Psoas muscle (tissue), 8 donors: ENCODE measurements at places on chromosomes 6 and 20.

DNA sequence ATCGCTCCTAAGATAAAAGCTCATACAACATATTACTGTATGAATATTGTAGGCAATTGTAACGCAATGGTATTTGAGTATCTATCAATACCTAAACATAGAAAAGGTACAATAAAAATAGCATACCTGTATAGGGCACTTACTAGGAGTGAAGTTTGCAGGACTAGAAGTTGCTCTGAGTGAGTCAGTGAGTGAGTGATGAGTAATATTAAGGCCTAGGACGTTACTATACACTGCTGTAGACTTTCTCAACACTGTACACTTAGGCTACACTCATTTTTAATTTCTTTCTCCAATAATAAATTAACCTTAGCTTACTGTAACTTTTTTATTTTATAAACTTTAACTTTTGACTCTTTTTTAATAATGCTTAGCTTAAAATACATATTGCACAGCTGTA is 546.9 kb downstream of the HACE1 start:
- no peak for DNase-seq

DNA sequence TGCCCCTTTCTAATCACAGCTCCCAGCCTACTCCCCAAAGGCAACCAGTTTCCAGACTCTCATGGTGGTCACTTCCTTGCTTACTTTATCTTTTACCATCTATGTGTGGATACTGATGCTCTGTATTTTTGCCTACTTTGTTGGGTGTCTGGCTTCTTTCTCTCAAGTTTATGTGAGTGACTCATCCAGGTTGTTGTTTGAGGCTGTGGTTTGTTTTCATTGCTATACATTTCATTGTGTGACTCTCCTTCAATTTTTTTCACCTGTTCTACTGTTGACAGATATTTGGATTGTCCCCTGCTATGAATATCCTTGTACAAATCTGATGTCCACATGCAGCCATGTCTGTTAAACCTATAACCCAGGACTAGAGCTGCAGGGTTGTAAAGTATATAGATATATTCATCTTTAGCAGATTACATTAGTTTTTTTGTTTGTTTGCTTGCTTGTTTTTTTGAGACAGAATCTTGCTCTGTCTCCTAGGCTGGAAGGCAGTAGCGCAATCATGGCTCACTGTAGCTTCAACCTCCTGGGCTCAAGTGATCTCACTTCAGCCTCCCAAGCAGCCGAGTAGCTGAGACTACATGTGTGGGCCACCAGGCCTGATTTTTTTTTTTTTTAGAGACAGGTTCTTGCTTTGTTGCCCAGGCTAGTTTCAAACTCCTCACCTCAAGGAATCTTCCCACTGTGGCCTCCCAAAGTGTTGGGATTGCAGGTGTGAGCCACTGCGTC is 72.9 kb upstream of the EEF1E1 start:
- no peak for DNase-seq

DNA sequence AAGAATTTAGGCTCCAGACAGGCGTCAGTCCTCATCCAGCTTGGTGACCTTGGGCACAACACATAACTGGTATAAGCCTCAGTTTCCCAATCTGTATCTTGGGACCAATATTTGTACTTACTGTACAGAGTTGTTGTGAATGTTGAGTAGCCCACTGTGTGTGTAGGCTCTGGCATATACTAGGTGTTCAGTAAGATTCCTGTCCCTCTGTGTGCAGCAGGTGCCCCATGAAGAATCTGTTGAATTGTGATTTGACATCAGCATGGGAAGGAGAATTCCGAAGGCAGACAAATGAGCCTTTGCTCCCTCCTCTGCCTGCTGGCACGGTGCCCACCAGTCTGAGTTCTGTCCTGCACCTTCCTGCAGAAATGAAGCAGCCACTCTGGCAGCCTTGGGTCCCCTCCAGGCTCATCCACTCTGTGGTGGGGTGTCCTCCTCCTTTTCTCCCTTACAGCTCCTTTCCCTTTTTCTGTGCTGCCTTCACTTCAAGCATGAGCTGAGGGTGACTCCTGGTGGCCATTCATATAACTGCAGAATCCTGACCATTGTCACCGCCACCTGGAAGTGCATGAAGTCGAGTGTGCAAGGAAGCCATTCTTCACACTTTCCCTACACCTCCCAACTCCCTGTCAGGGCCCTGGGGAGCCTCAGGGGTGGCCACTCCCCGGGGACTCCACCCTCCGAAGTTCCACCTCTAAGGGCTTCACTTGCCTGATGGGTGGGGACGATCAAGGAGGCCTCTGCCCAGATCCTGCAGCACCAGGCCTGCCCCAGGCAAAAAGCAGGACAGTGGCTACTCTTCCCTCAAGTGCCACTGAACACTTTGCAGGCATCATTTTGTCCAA is 48.2 kb downstream of the MRPL14 start:
- peak; percentile 76 for DNase-seq

DNA sequence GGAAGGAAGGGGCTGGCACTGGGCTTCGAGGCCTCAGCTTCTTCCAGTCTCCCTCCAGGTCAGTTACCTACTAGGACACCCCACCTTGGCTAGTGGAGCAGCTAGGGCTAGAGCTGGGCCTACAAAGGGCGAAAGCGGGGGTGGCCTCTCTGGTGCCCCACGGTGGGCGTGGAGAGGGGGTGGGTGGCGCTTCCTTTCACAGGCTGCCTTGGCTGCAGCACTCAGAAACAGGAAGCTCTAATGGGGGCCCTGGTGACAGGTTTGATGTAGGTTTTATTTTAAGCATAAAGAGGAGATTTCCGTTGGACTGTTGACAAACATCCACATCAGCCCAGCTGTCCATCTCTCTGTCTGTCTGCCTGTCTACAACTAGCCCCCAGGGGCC is 13.4 kb downstream of the FAM110A start:
- DNase-seq: peak; percentile 18

DNA sequence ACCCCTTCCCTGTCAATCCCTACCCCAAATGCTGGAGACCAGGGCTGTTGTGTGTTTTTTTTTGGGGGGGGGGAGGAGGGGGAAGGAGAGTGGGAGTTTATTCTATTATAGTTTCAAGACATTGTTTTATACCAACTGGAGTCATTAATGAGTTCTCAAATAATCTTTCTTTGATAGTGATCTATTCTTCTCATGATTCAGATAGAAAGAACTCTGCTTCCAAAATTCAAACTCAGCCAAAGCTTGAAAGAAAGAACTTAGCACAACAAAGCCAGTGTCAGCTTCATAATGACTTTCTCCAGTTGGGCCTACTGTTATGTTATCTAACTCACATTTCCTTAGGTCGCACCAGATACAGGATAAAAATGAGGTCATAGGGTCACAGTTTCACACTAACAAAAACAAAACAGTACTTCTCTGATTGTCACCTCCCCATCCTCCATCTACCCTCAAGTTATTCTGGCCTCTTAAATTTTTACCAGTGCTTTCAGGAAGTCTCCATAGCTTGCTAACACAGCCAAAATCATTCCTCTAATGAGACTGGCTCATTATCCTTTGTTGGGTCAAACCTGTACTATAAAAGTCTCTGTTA is 19.0 kb upstream of the MAP3K7 start:
- DNase-seq: no peak

GRCh38 chr20:43800186-43800585 is 73.4 kb upstream of the GTSF1L start:
- no peak for DNase-seq

DNA sequence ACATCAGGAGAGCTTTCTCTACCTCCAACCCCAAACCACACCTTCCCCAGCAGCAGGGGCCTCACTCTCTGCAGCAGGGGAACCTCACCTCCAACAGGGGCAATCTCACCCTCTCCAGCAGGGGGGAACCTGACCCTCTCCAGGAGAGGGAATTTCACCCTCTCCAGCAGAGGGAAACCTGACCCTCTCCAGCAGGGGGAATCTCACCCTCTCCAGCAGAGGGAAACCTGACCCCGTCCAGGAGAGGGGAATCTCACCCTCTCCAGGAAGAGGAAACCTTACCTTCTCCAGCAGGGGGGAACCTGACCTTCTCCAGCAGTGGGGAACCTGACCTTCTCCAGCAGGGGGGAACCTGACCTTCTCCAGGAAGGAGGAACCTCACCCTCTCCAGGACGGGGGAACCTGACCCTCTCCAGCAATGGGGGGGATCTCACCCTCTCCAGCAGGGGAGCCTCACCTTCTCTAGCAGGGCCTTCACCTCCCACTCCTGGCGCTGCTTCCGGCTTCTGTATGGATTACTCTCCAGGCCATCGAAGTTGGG is 3.1 kb downstream of the B3GALT4 start:
- DNase-seq: no peak

DNA sequence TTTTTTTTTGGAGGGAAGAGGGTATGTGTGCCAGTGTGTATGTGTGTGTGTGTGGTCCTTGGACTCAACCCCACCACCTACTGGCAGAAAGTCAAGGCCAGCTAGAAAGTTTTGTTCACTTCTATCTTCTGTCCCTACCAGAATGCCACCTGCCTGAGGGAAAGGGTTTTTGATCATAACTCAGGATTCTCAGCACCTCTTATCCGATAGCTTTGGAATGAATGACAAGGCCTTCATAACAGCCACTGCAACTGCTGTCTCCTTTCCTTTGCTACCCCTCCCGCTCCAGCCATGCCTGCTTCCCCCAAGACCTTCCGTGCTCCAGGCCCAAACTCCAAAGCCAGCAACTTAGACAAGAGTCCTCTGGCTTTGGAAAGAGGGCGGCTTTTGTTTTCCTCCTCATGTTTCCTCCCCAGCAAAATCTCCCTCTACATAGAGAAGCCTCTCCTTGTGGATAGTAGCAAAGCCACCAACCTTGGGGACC is 18.7 kb downstream of the BTN3A1 start:
- DNase-seq: no peak

GRCh38 chr6:33790910-33791309 is 2.0 kb upstream of the LEMD2 start:
- peak; percentile 34 for DNase-seq

- no peak for DNase-seq
These were observed 6.5 kb upstream of the BPIFB1 start for GRCh38 chr20:33276303-33277113.

GRCh38 chr20:61733891-61734732 is 331.6 kb downstream of the TAF4 start:
- DNase-seq: peak; percentile 33

- no peak for DNase-seq
These were observed 1.4 kb upstream of the POU3F2 start for GRCh38 chr6:98833057-98833306.

DNA sequence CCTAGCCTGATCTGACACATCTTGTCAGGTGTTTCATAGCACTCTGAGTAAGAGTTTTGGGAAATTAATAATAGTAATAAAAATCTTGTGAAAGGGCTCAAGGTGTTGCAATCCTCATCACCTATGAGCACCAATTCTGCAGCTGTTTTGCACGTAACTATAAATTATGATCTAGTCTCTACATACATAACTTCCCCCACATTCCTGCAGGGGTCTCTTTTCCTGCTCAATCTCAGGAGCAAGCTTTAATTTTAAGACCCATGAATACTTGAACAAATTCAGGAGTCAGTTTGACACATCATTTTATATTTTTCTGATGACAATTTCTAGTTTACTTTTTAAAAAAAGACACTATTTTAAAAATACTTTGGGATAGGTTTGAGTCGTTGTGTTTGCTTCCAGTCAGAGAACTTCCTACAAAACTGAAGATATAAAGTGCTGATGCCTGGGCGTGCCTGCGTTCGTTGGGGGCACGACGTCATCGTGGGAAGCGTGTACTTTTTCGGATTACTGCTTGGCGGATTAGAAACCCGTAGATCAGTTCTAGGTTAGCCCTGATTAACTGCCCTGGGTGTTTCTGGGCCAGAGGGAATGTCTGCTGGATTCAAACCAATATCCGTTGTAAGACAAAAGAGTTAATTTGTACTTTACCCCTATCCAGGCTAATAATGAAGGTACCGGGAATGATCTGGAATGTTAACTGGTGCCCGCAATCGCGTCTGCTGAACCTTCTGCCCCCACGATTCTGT is 1.0 kb upstream of the E2F3 start:
- DNase-seq: peak; percentile 57

- DNase-seq: no peak
These were observed 57.2 kb downstream of the LYRM4 start for GRCh38 chr6:5203546-5203945.

GRCh38 chr6:132060591-132060990 is 109.4 kb upstream of the CCN2 start:
- DNase-seq: no peak

DNA sequence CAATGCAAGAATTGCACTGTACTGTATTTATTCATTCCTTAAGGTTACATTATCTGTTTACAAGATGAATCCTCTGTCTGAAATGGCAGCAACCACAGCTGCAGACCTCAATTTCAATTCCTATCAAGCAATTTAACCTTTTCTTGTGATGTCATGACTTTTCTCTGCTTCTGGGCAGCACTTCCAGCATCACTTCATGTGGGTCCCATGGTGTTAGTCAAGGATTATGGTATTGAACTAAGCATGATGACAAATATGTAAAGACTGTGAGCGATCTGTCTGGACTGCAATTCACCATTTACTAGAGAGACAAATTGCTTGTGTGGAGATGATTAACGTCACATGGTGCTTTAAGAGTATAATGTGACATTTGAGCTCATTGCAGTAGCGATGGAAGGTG is 90.5 kb upstream of the CCN2 start:
- no peak for DNase-seq

DNA sequence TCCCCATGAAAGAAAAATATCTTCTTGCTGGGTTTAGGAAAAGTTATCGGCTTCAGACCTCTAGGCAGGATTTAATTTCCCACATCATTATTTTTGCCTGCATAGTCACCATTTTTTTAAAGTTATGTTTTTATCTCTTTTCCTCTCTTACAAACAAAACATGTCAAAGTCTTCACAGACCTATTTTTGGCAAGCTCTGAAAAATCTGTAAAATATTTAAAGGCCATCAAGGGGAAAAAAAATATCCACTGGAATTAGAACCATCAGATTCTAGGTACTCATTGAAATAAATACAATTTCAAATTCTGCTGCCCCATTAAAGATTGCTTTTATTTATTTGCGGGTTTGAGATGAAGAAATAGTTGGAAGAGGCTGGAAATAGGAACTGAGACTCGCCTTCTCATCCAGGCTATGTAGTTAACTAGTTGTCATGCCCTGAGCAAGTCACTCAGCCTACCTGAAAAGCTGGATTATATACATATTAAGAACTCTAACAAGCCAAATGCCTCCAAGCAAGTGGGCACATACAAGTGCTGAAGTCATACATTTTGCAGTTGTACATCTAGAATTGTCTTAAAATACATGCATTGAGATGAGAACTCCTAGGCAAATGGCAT is 101.7 kb upstream of the SASH1 start:
- no peak for DNase-seq

GRCh38 chr6:117992856-117993255 is 85.8 kb downstream of the SLC35F1 start:
- DNase-seq: no peak
